Amniotic epithelial cell (primary cell): ENCODE measurements at places on chromosomes 4 and X.

GRCh38 chr4:57158221-57158620, 48.0 kb upstream of the IGFBP7 start:
- peak; percentile 13 for DNase-seq

DNA sequence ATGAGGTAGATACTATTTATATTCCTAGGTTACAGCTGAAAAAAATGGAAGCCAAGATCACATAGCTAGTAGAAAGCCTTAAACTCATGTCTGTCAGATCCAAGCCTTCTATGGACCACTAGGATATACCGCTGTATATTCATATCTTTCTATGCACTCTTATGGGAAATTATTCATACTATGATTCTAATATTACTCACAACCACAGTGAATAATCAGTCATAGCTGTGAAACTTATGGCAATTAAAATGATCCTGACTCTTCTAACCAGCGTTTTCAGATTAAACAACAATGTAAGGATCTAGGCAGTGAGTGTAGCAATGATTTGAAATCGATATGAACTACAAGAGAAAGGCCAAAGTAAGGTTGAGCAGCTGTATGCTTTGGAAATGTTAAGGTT, 111.0 kb downstream of the RASGEF1B start:
- no peak for DNase-seq

DNA sequence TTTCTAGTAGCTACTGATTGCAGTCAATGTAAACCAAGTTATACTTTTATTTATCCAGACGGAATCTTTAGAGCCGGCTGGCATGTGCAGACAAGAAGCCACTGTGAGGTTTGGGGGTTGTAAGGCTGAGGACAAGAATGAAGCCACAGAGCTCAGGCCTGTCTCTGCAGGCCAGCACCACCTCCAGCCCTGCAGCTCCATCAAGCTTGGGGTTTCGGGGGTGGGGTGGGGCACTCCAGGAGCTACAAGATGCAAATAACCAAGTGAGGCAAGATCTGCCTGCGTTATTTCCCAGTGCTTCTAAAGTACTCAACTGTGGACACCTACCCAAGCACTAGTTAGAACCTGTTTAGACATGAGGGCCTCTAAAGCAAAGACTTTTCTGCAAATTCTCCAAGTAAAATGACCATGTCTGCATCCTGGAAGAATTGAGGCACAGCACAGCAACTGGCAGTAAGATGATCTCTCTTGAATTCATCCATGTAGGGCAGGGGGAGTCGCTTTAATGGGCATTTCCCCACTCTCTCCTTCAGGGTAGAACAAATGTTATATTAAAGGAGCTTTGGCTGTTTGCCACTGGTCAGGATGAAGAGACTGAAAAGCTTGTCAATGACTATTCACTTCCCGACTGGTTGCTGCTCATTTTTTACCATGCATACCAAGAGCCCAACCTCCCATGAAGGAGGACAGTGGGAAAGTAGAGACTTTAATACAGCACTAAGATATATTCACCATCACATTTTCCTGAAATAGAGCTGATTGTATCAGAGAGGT, 222.5 kb downstream of the MGST2 start:
- no peak for DNase-seq

GRCh38 chr4:133597251-133597650, 448.2 kb downstream of the PCDH10 start:
- no peak for DNase-seq

GRCh38 chr4:42328978-42329377, 68.3 kb upstream of the SHISA3 start:
- no peak for DNase-seq

DNA sequence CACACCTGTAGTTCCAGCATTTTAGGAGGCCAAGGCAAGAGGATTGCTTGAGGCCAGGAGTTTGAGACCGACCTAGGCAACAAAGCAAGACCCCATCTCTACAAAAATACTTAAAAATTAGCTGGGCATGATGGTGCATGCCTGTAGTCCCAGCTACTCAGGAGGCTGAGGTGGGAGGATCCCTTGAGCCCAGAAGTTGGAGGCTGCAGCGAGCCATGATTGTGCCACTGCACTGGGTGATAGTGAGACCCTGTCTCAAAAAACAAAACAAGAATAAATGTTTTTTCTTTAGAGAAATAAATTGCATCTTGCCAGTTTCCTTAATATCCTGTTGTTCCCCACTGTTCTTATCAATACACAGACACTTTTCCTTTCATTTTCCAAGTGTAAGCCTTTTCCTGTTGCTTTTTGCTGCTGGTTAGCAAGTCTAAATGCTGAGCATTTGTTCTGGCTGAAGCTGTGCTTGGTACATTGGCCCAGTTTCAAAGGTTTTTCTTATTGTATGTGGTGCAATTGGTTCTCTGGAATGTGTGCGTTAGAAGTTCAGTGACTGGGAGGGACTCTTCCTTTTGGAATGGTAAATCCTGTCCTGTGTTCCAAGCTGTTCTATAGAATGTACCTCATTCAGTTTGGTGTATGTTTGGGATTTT, 98.2 kb downstream of the AFF1 start:
- peak; percentile 81 for DNase-seq

- DNase-seq = peak; percentile 85
These were observed 41.6 kb upstream of the ACSL4 start for GRCh38 chrX:109774706-109775105.

- no peak for DNase-seq
These were observed 4.3 kb upstream of the WDR13 start for GRCh38 chrX:48592971-48593370.

DNA sequence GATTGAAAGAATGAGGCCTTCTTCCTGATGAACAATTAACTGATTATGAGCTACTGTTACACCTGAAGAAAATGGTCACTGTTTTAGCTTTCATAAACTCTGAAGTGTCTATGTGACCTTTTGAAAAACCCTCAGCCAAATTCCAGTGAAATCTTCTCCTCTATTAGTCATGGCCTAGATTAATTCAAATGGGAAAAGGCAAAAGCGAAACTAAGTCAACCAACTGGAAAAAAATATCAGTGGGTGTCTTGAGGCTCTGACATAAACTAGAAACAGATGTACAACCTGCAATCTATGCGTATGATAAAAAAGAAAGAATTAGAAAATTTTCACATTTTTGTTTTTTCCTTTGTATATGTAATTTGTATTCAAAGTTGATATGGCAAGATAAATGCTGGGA, 169.4 kb upstream of the BANK1 start:
- DNase-seq = peak; percentile 65

GRCh38 chrX:66045894-66046293, 6.0 kb upstream of the VSIG4 start:
- DNase-seq = no peak

- DNase-seq = no peak
These were observed 112.5 kb downstream of the MAPK10 start for GRCh38 chr4:86247320-86247719.

GRCh38 chrX:53768451-53768850, 81.9 kb upstream of the HUWE1 start:
- DNase-seq = no peak

- no peak for DNase-seq
These were observed 185.2 kb downstream of the KLHL4 start for GRCh38 chrX:87702795-87703194.

GRCh38 chr4:114320126-114320525, 278.5 kb upstream of the UGT8 start:
- DNase-seq = no peak

- no peak for DNase-seq
These were observed 71.3 kb upstream of the CAMK2D start for GRCh38 chr4:113832803-113833202.

DNA sequence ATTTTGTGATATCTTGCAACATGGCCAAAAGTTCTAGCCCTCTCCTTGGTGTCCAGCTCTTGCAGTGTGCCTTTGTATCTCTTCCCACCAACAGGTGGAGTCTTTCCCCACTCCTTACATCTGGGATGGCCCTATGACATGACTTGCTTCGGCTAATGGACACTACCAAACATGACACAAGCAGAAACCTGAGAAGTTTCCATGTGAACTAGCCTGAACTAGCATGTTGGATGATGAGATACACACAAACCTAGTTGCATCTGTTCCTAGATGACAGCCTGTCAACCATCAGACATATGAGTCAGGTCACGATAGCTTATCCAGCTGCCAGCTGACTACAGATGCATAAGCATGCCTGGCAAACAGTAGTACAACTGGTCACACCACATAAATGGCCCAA, 207.5 kb upstream of the FTHL17 start:
- DNase-seq = no peak

DNA sequence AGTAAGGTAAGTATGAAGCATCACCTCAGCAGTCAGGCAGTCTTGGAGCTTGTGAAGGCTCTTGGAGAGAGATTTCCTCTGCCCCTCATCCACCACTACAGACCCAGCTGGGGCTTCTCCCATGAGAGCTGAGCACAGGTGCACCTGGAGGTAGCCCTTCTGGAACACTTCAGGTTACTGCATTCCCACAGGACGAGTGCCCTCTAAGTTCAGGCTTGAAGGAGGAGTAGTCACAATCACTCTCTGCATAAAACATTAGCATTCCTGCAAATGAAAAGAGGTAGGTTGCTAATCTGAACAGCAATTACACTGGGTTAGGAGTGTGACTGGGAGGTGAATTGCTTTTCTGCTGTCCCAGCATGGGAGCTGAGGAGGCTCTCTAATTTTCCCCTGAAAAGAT, 308.8 kb downstream of the TEX13C start:
- no peak for DNase-seq

DNA sequence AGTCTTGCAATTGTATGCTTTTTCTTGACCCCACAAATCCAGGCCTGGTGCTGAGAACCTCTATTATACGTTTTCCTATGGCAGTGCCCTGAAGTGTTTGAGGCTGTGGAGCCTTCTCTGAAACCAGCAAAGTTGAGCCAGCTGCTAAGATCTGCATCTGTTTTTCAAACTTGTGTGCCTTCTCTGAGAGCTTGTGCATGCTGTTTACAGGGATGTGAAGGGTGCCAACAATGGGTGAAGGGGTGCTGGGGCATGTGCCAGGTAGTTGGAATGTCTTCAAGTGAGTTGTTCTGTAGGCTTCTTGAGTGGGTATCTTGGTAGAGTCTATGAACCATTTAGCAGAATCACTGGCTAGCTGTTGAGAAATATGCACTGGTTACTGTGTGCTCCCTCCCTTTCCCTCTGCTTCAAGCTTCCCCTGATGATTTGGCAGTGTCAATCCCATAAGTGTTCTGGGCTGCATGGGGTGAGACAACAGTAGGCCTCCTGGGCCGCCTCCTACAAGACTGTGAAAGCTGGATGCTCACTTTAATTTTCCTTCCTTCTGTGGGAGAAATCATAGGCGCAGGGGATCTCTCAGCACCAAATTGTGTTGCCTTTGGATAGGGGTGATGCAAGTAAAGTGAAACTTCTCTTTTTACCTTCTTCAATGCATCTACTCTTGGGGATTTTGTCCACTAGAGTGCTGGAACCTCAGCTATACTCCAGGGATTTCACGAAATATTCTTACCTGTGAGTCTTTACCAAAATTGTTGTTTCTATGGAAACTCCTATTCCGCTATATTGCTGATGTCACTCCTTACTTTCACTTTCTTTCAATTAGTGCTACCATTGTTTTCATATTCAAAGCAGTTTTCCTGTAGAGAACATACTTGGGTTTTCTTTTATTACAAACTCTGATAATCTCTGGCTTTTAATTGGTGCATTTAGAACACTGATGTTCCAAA, 30.0 kb downstream of the ITM2A start:
- DNase-seq = no peak

GRCh38 chrX:10855845-10856244, 235.5 kb upstream of the MID1 start:
- no peak for DNase-seq

GRCh38 chr4:156476359-156476758, 495.2 kb downstream of the PDGFC start:
- peak; percentile 96 for DNase-seq

- no peak for DNase-seq
These were observed 45.4 kb downstream of the FNIP2 start for GRCh38 chr4:158814207-158814606.

- DNase-seq = no peak
These were observed 95.6 kb downstream of the ADGRA3 start for GRCh38 chr4:22420291-22420690.

DNA sequence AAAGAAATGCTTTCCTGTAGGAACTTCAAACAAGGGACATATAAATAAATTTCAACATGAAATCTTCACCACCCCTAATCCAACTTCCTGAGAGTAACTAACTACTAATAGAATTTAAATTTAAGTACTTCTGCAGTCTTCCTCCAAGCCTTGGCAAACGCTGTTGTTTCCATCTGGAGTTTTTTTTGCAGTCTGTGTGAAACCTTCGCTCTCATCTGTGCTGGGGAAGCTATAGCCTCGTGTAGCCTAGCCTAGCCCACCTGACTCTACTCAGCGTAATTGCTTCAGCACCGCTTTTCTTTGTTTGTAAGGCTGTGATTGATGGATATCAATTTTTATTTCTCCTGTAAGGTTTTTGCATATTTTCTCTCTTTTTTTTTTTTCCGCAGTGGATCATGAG, 30.9 kb downstream of the STOX2 start:
- no peak for DNase-seq

DNA sequence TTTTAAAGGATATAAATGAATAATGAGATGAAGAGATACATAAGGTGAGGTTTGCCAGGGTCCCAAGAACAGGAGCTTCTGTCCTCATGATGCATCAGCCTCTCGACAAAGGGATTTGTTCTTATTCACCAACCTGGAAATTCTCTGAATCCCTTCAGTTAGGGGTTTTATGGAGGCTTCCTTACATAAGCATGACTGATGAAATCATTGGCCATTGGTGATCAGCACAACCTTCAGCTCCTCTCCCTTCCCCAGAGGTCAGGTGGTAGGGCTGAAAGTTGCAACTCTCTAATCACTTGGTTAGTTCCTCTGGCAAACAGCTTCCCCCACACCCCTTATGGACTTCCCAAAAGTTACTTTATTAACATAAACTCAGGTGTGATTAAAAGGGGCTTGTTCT, 222.0 kb downstream of the SPRY1 start:
- DNase-seq = no peak

DNA sequence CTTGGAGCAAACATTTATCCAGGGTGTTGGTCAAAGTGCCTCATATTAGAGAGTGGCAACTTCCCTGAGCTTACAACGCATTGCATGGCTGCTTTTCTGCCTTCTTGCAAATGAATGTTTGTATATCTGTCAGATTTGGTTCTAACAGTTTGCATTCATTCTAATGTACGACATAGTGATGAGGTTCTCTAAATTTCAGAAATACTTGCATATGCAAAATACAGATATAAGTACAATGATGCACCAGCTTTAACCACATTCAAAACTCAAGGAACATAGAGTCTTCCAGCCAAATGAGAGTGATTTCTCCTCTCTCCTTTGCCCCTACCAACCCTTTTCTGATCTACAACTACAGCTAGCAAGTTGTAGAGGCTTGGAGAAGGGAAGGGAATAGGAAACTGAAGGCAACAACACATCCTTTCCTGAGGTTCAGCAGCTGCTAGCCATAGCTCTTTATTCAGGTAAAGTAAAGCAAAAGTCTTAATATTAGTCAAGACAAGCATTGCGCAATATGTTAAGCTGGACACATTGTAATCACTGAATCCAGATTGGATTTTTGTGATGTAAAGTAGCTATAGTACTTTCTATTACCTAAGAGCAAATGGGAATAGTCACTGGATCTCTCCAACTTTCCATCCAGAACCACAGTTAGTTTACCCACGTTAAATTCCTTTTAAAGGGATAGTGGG, 6.3 kb downstream of the TKTL2 start:
- DNase-seq = peak; percentile 2
